Stimulated activated CD4-positive, alpha-beta T cell treated with anti-CD3 and anti-CD28 coated beads, Interleukin-12 subunit alpha, Interleukin-12 subunit beta, amount 100 ng/mL, for 24 hours (primary cell): ENCODE measurements at places on chromosomes 13 and 19.

DNA sequence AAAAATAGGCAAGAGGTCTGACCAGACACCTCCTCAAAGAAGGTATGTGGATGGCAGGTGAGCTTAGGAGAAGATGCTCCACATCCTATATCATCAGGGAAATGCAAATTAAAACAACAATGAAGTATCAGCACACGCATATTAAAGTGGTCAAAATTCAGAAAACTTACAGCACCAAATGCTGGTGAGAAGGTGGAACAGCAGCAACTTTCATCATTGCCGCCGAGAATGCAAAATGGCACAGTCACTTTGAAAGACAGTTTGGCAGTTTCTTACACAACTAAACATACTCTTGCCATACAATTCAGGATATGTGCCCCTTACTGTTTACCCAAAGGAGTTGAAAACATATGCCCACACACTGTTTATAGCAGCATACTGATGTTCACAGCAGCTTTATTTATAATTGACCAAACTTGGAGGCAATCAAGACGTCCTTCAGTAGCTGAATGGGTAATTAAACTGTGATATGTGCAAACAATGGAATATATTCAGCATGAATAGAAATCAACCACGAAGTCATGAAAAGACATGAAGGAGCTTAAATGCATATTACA is 22.5 kb downstream of the OR10H4 start:
- DNase-seq: no peak

DNA sequence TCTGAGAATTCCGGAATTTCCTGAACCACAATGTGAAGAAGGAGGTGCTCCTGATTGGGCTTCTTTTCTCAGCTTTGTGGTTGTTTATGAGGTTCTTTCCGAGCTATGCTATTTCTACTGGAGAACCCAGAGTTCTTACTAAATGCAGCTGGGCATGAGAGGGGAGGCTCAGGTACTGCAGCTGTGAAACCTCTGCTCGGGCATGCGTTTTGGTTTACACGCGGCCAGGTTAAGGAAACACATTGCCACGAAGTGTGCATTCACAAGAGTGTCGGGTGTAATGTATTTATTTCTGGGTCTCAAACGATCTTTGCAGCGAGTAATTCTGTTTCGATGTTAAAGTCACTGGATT is 661 bp upstream of the MIR17HG start:
- no peak for DNase-seq

DNA sequence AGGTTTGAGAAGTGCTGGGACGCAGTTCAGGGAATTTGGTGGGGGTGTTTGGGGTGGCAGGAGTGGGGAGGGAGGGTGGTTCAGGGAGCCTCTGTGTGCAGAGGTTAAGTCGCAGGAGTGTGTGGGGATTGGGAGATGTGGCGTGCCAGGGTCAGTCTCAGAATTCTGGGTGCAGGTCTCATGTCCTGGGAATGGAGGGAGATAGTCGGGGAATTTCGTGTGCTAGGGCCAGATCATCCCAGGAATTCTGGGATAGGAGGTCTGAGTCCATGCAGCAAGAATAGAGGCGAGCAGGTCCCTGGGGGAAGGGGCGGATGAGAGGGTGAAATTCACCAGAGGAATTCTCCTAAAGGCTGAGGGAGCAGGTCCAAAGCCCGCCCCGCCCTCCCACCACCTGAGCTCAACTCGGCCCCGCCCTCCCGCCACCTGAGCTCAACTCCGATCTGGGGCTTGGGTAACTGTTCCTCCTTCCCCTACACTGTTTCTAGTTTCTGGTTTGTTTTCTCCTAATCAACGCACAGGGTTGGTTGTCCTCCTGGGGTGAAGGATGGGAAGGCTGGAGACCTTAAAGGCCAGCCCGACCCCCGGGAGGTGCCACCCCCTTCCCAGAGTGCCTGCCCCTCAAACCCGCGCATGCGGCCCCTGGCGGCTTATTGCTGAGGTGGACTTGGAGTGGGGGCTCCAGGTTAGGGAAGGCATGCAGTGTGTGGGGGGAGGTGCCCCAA is 15.2 kb downstream of the KCNC3 start:
- DNase-seq: no peak

GRCh38 chr13:85019121-85019520 is 780.1 kb downstream of the SLITRK6 start:
- no peak for DNase-seq

DNA sequence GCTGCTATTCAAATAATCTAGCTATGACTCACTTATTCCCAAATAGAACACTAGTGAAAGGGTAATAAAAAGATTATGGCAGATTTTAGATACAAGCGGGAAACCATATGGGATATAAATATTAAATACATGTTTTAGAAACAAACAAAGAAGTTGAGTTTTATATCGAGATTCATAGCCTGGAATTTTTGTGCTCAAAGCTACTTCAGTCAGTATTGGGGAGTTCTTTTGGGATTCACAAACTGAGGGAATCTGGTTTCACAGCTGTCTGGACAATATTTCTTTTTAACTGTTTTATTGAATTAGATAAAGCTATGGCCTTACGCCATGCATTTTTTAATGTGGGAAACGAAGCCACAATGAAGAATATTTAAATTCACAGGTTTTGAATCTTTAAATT is 257.1 kb upstream of the PCDH20 start:
- DNase-seq: no peak

GRCh38 chr13:27280841-27281240 is 10.2 kb downstream of the RASL11A start:
- no peak for DNase-seq
